Left cardiac atrium (tissue), 4 donors: ENCODE measurements at places on chromosomes 3 and 15.

DNA sequence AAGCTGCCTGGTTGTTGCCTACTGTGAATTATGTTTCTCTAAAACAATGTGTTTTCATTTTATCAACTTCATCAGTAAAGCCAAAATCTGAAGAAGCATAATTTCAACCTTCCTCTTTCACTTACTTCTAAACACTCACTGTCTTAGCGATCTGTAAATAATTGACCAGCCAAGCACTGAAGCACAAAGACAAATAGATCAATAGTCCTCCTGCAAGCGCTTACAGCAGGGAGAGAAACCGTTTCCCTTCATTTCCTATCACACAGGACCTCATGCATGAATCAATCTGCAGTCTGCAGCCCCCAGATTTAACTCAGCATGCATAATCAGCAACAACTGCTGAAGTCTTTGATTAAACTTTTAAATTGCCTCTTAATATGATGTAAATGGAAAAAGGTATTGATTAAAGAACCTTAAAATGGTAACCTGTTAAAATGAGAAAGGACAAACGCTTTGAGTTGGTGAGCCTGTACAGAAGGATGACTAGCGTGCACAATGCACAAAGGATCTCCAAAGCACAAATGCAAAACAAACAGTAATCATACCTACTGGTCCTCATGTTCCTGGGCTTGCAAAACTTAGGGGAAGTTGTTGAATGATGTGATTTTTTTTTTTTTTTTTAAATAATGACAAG is 370.2 kb upstream of the ZNF385D start:
- no peak for DNase-seq

DNA sequence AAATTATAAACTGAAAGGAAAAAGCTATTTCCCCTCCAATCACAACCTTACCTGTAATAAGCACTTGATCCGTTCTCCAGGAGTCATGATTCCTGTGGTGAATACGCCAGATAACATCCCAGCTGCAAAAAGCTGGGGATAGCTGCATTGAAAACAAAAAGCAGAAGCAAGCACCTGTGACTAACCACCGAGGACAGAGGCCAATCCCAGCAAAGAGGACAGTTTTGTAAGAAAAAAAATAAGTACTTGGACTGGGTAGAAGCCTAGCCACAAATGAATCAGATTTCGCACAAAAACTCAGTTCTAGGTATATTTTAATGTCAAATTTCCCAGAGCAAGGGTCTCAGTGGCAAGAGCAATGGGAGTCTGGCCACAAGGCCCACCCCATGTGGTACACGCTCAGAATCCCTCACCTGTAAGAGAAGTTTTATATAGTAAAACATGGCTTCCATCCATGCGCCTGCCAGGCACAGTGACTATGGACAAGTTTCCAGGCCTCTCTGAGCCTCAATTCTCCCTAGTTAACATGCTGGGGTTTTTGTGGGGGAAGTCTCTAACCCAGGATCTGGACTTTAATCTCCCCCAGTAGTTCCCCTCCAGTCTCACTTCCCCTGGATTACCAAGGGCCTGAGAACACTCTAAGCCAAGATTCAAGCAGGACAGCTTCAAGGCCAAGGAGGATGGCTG is 19.2 kb downstream of the SLC25A20 start:
- DNase-seq: no peak

DNA sequence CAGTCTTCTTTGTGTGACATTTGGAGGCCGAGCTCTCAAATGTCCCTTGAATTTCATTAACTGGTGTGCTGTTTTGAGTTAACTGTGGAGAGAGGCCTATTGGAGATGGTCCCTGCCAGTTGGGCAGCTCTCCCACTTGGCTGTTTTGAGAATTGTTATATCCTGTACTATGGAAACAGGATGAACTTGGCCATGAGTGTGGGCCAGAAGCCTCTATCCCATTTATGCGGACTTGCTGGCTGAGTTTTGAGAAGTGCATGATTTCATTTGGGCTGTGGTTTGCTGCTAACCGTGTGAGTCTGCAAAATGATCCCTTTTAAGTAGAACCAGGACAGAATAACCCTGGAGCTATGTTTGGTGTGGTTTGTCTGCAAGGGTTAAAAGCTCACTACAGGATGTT is 366.0 kb downstream of the PTPRG start:
- DNase-seq: peak; percentile 84

GRCh38 chr3:129013491-129013891 is 12.4 kb downstream of the EFCC1 start:
- DNase-seq: no peak

- no peak for DNase-seq
Measured at GRCh38 chr15:77387365-77388105, 32.4 kb downstream of the PEAK1 start.
